NCI-H1436 treated with DMSO at 0.1 percent for 48 hours (cell line): ENCODE measurements at places on chromosomes 2 and 18.

GRCh38 chr2:29113027-29113686 is 2.1 kb upstream of the CLIP4 start:
- DNase-seq = no peak

DNA sequence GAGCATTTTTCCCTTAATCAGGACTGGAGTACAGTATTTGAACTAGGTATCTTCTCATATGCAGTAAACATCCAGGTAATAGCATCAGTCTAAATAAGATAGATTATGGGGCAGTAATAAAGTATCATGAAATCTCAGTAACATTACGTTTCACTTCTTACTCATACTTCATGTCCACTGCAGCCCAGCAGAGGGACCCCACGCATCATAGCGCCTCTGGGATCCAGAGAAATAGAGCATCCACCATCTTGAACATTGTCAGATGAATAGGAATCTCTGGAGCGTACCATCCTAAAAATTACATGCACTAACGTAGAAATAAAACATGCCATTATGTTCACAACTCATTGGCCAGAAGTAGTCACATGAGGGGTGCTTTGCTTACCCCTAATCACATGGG is 499.0 kb downstream of the CPS1 start:
- no peak for DNase-seq

- DNase-seq = no peak
These were observed 359.9 kb downstream of the TXNL1 start for GRCh38 chr18:56278421-56279003.

GRCh38 chr2:37543999-37544557 is 127.4 kb downstream of the CDC42EP3 start:
- DNase-seq = no peak

- DNase-seq = no peak
These were observed 24.2 kb upstream of the CASP8 start for GRCh38 chr2:201235860-201236811.

- no peak for DNase-seq
These were observed 44.1 kb downstream of the YES1 start for GRCh38 chr18:767961-768360.

- DNase-seq = no peak
These were observed 309.7 kb downstream of the GALR1 start for GRCh38 chr18:77559274-77559910.

- DNase-seq = peak; percentile 52
These were observed 181.4 kb downstream of the SMAD2 start for GRCh38 chr18:47748847-47749599.

GRCh38 chr18:9885170-9886004 is at the start of gene TXNDC2:
TSS of gene TXNDC2 (plus strand) at chr18:9885973. CDS start at chr18:9886681, 708 bp downstream.
- DNase-seq = no peak

DNA sequence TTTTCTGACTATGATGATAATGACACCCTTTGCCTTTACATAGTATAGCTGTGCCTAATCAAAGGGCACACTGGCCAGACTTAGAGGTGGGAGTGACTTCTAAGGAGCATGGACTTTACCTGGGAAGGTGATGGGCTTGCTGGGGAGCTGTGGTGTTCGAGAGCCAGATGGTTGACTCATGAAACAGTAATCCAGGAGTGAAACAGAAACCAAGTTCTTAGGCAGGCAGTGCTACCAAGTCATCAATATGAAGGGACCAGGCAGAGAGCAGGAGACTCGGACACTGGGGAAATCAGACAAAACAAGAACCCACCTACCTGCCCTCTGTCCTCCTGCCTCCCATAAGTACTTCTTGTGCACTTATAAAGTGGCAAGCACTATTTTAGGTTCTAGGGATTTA is 430.4 kb downstream of the DLGAP1 start:
- no peak for DNase-seq

- no peak for DNase-seq
These were observed 5.2 kb downstream of the KCNF1 start for GRCh38 chr2:10916953-10917352.

DNA sequence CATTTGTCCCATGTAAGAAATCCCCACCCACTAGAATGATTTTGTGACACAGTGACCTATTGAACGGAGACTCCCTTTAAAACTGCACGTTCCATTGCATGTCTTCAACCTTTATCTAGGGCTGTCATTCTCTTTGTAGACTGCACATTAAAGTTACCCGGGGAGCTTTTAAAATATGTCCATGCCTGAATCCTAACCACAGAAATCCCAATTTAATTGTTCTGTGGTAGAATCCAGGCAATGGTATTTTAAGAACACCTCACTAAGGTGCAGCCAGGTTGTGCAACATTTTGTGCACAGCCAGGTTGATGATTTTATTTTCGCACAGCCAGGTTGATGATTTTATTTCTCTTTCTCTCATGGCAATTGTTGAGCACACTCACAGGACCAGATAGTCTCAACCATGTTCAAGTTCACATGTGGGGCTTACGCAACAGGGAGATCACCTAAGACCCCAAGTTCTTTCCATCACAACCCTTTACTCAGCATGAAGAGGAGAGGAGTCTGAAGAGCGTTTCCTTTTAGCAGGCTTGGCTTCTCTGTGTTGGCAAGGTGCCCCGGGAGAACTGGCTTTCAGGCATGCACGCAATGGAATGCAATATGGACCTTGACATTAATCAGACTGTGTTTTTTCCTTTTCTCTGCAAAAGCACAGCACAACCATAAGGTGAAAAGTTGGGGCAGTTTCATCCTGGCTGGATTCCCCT is 467.3 kb upstream of the ETAA1 start:
- no peak for DNase-seq

GRCh38 chr18:2985628-2986027 is 27.3 kb downstream of the LPIN2 start:
- DNase-seq = no peak

DNA sequence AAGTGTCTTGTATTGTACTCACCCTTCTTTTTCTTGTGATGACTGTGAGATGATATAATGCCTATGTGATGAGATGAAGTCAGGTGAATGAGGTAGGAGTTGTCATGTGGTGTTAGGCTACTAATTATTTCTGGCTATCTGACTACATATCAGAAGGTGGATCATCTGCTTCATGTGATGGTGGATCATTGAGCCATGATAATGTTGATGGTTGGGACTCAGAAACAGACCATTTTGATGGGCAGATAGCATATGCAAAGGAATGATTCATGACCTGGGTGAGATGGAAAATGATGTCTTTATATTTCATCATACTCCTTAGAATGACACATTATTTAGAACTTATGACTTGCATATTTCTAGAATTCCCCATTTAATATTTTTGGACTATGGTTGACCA is 19.5 kb downstream of the ANKRD30B start:
- DNase-seq = no peak

- no peak for DNase-seq
These were observed 164.4 kb upstream of the VRK2 start for GRCh38 chr2:57881998-57882888.

GRCh38 chr2:99031481-99031880 is 95.5 kb upstream of the CRACDL start:
- no peak for DNase-seq

DNA sequence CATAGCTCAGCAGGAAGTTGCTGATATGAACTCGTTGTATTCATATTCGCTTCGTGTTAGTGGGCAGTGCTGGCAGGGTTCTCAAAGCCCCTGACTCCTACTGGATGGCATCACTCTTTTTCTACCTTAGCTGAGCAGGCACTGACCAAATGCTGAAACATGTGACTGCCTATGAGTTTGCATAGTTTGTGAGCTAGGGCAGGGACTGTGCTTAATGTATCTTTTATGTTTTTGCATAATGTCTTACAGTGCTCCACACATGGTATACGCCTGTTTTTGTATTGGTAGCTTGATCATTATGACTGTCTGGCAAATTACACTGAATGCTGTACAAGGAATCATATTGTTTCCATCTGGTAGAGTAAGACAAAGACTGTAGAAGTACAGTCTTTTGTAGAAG is 305.3 kb downstream of the PARD3B start:
- no peak for DNase-seq

DNA sequence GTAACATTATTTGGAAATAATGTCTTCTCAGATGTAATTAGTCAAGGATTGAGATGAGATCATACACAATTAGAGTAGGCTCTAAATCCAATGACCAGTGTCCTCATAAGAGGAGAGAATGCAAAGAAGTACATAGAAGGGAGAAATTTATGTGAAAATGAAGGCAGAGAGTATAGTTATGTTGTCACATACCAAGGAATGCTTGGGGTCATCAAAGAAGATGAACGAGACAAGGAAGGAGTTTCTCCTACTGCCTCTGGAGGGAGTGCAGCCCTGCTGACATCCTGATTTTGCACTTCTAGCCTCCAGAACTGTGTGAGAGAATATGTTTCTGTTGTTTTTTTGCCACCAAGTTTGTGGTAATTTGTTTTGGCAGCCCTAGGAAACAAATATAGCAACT is 100.1 kb downstream of the GALNT13 start:
- DNase-seq = no peak

GRCh38 chr2:72148003-72148836 is 558 bp upstream of the CYP26B1 start:
- DNase-seq = no peak

DNA sequence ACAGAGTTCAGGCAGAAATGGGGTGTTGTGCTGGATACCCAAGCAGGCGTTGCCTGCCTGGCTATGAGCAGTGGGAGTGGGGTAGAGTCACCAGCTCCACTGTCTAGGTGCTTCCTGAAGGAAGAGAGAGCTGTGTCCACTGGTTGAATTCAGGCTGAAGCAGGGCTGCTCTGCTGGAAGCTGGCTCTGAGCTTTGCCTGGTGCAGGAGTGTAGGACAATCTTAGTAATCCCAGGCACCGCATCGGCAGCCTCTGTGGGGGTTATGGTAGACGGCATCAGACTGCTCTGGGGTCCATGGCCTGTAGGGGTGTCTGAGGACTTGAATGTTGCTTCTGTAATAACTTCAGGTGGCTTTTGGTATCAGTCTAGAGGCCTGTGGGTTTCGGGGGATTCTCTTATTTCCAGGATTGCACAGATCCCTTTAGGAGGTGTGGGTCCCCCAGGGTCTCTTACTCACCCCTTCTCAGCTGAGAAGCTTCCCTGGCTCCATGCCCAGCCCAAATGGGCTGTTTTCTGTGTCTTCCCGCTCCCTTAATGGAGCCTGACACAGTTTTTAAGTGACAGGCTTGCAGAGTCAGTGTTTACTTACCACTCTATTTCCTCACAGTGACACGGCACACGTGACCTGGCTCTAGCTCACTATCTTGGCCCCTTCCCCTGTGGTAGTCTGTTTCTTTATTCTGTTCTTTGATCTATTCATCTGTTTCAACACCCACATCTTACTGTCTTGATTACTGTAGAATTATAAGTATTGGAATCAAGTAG is 644.3 kb downstream of the CBLN2 start:
- DNase-seq = peak; percentile 81

DNA sequence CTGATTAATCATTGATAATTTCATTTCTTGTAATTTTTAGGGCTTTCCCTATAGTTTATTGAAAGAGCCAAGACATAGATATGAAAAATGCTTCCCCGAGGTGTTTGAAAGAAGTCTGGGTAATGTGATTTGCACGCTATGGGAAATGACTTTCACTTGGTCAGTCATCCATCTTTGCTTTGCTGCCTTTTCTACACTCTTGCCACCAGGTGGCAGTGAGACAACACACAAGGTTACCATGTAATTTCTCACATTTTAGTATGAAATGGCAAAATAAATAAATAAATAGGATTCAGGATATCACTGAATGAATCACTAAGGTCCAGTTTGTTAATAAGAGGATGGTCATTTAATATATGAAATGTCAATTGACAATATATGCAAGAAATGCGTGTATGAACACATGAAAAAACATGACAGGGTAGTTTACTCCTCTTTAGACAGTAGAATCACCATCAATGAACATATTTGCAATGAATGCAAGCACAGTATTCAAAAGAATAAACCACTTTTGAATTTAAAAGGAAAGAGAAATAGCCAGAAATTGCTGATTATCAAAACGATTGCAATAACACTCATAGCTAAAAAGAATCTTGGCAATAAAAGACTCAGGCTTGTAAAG is 52.2 kb upstream of the KCNH7 start:
- peak; percentile 20 for DNase-seq

GRCh38 chr2:7363906-7364305 is 446.7 kb downstream of the RNF144A start:
- no peak for DNase-seq

DNA sequence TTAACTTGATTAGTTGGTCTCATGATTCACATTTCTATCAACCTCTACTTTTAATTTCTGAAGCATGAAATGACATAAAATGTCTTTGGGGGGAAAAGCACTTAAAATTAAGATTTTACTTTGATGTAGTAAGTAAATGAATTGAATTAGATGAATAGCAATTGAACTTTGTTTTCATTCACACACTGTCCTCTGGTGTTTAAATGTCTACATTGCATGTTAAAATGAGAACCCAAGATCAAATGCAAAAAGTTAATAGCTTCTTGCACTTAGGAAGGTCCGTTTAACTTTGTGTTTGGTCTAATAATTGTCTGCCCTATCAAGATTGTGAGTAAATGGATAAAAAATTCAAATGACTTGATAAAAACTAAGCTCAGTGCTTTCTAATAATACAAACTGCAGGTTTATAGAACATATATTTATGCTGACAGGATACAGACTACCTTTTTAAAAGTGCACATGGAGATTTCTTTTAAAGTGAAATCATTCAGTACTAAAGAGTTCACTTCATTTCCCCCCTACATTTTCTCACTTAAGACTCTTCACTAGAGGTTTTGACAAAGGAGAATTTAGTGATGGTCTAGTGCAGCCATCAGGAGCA is 156.2 kb upstream of the NABP1 start:
- no peak for DNase-seq

DNA sequence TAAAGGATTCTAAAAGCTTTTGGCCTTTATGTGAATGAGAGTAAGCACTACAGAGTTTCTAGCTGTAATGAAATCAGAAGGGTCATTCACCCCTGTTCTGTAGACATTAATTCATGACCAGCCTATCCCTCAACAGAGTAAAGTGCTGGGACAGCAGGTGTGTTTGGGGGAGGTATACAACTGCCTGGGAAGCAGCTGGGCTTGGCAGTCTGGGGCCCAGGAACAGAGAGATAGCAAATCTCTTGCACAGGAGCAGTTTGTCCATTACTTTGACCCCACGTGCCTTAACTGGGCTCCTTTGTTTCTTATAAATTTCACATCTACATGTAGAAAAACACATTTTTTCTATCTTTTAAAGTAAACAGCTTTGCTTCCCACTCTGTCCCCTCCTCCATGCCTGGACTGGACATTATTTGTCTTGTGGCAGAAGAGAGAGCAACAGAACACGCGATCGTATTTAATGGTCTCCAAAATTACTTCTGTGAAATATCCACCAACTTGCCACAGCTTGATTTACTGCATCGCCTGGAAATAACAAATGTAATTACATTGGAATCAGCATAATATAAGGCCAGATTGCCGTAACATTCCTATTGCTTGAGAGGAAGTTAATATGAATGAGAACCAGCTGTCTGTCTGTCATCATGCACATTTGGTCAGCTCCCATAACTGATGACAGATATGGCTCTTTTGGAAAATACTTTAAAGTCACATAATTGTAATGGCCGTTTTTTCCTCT is 263.8 kb downstream of the RBM43 start:
- DNase-seq = no peak
